NCI-H774 (cell line): ENCODE measurements at places on chromosomes 4 and X.
A peak's percentile ranks its signal among the peaks of the same experiment; 100 is the strongest.

GRCh38 chr4:26032630-26033317 lies 118.8 kb downstream of the SMIM20 start:
- DNase-seq = peak; percentile 41

DNA sequence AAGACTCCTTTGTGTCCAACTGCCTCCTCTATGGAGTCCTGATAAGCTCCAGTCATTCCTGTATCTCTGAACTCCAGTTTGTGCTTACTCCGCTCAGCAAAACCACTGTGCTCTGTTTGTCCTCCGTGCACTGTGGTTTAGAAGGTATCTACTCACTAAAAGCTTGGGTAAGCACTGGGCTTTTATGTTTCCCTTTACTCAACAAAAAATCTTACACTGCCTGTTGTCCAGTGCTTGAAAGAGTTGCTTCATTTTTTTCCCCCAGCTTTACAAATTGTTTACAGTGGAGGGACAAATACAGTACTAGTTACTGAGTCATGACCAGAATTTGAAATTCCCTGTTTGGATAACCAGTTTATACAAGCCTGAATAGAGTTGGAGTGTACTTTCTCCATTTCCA lies 545.3 kb upstream of the FAT1 start:
- no peak for DNase-seq

DNA sequence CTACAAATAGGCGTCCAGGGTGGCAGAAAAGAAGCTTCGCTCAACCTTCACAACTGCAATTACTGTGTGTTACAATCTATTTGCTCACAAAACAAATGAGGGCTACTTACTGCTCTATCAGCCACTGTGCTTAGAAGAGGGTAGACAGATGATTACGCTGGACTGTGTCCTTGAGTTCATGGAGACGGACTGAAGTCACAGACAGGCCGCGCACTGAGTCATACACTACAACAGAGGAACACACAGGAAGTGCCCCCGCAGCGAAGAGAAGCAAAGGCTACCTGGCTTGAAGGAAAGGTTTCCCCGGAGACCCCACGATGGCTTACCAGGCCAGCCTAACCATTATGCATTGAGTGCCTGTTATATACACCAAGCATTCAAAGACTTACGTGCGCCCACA lies 25.6 kb downstream of the FAT1 start:
- no peak for DNase-seq

DNA sequence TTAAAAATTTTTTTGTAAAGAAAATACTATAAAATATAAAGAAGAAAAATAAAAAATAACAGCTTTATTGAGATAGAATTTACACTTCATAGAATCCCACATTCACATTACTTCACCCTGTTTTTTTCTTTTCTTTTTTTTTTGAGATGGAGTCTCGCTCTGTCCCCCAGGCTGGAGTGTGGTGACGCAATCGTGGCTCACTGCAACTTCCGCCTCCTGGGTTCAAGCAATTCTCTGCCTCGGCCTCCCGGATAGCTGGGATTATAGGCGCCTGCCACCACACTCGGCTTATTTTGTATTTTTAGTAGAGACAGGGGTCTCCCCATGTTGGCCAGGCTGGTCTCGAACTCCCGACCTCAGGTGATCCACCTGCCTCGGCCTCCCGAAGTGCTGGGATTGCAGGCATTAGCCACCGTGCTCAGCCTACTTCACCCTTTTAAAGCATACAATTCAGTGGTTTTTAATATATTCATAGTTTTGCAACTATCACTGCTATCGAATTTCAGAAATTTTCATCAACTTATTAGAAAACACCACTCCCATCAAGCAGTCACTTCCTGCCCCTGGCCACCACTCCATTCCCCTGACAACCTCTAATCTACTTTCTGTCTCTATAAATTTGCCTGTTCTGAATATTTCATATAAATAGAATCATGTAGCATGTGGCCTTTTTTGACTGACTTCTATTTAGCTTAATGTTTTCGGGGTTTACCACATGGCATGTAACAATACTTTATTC lies 48.7 kb downstream of the TMEM131L start:
- DNase-seq = no peak

DNA sequence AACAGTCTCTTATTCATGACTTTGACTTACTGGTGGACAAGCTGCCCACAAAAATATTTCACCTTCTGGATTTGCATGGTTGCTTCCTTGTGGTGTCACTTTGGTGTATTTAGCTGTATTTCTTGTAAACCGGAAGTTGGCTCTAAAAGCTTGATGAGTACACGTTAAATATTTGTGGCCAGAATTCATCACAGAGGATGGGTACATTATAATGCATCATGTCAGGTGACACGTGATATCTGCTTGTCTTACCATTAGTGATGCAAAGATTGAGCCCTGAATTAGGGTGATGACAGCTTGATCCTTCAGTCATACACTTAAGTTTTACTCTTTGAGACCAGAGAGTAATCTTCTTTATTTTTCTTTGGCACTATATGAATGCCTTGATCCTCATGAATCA lies 188.3 kb upstream of the RPS6KA3 start:
- no peak for DNase-seq

DNA sequence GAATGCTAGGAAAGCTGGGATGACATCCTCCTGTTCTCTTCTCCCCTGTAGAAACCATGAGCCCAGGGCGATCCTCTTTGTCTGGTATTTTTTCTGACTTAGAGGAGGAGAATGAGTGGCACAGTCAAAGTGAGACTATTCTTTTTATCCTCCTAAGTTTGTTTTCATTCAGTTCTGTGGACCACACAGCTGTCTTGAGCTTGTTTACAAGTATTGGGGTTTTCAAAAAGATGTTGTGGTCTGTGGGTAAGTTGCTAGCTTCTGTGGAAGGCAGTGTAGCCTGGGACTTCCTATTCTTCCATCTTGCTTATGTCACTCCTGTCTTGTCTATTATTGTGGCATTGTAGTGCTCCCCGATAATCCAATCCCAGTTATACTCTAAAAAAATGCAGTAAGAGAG lies 223.0 kb downstream of the PAPSS1 start:
- no peak for DNase-seq

DNA sequence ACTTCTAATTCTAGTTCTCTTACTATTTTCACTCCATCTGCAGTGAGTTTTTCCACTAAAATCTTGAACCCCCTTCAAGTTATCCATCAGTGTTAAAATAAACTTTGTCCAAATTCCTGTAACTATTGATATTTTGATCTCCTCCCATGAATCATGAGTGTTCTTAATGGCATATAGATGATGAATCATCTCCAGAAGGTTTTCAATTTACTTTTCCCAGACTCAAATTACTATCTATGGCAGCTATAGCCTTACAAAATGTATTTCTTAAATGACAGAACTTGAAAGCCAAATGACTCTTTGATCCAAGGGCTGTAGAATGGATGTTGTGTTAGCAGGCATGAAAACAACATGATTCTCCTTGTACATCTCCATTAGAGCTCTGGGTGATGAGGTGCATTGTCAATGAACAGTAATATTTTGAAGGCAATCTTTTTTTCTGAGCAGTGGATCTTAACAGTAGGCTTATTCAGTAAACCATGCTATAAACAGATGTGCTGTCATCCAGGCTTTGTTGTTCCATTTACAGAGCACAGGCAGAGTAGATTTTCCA lies 16.1 kb upstream of the IQCM start:
- no peak for DNase-seq

GRCh38 chr4:168908093-168908492 lies 102.0 kb downstream of the CBR4 start:
- no peak for DNase-seq

GRCh38 chr4:185127021-185127925 lies 15.8 kb upstream of the SLC25A4 start:
- no peak for DNase-seq

DNA sequence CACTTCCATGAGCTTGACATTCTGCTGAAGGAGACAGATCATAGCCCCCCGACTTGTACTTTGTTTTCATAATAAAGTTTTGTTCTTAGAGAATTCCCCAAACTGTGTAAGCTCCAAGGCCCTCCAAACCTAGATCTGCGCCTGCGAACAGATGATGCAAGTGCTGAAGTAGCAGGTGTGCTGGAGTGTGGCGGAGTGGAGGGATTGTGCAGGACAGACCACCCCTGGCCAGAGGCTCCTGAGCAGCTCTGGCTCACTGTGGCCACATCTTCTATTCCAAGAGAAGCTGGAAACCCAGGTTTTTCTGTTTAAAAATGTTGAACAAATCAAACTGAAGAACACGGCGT lies 46.4 kb downstream of the TBC1D14 start:
- DNase-seq = no peak

GRCh38 chr4:14340321-14340720 lies 662.0 kb upstream of the CPEB2 start:
- DNase-seq = no peak

GRCh38 chr4:71377561-71377960 lies 38.7 kb downstream of the SLC4A4 start:
- DNase-seq = no peak

DNA sequence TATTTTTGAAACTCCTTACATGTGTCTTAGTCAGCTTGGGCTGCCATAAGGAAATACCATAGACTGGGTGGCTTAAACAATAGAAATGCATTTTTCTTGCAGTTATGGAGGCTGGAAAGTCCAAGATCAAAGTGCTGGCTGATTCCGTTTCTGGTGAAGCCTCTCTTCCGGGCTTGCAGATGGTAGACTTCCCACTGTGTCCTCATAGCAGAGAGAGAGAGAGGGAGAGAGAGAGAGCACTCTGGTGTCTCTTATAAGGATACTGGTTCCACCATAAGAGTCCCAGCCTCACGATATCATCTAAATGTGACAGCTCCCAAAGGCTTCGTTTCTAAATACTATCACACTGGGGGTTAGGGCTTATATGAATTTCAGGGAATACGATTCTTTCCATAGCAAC lies 39.7 kb downstream of the ENPEP start:
- no peak for DNase-seq

- no peak for DNase-seq
These were observed 148.5 kb downstream of the FAM13A start for GRCh38 chr4:88908521-88908920.

- DNase-seq = no peak
These were observed 47.5 kb upstream of the FAM120C start for GRCh38 chrX:54230435-54231148.
